Psoas muscle (tissue), 8 donors: ENCODE measurements at places on chromosomes 2 and 18. TPM values are rescaled to one million over a fixed set of nuclear protein-coding genes. Genes with fewer than 3 reads are reported as not detected.

GRCh38 chr2:84719434-84719833 is 161.4 kb downstream of the TRABD2A start:
- DNase-seq = no peak

- no peak for DNase-seq
Observed at GRCh38 chr2:43128559-43128955, 97.8 kb downstream of the ZFP36L2 start.

Gene ASTL
- total RNA-seq = not detected

GRCh38 chr2:169137924-169138323 is 68.6 kb downstream of the DHRS9 start:
- DNase-seq = no peak

Gene LBH
- total RNA-seq = 14.3 TPM

Gene SLC30A3
- total RNA-seq = not detected

DNA sequence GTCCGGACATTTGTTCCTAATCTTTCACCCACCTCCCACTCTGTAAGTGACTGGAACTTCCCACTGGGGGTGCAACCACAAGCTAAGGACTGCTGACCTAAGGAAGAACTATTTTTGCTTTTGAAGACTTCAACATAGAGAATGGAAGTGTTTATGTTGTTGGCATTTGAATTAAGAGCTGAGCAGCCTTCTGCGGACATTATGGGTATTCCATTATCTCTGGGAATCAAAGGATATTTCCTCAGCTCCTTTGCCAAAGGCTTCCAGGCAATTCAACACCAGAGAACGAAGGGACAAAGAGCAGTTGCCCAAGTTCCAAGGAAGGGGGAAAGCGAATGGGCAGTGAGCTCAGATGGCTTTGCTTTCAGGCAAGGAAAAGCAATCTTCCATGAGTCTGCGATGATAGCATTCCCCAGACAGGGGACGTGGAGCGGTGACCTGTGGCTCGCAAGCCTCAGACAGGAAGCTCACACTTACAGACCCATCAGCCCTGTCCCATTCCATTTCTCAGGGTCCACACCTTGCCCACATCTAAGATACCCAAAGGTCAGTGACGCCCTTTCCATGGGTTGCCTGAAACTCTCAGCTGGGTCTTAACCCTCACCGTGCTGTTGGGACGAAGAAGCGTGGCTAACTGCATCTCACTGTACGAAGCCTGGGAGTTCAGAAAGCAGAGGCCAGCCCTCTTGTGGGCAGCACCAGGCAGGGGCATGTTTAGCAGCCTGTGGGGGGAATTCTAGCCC is 116.8 kb downstream of the COPS8 start:
- DNase-seq = no peak

- no peak for DNase-seq
Observed at GRCh38 chr2:17590342-17590911, 49.9 kb downstream of the VSNL1 start.

Gene TCF23
- total RNA-seq = not detected

Gene NT5C1B
- total RNA-seq = not detected

Gene C2orf78
- total RNA-seq = not detected

Gene NT5DC4
- not detected for total RNA-seq

GRCh38 chr18:50973367-50974126 is 5.7 kb downstream of the ELAC1 start:
- DNase-seq = no peak

- peak; percentile 26 for DNase-seq
Observed at GRCh38 chr18:22391407-22392345, 26.0 kb downstream of the CTAGE1 start.
